ENCODE measurements at places on chromosomes 13 and 19. TPM values are rescaled to one million over a fixed set of nuclear protein-coding genes. Genes with fewer than 3 reads are reported as not detected.

DNA sequence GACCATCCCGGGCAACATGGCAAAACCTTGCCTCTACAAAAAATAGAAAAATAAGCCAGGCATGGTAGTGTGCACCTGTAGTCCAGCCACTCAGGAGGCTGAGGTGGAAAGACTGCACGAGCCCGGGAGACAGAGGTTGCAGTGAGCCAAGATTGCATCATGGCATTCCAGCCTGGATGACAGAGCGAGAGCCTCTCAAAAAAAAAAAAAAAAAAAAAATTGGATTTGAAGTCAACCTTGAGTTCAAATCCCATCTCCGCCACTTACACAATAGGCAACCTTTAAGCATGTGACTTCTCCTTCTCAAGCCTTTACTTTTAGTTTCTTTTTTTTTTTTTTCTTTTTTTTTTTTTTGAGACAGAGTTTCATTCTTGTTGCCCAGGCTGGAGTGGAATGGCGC lies 12.0 kb downstream of the KASH5 start:
- no peak for DNase-seq

- DNase-seq: no peak
Measured at GRCh38 chr13:39378306-39378705, 224.7 kb downstream of the LHFPL6 start.

DNA sequence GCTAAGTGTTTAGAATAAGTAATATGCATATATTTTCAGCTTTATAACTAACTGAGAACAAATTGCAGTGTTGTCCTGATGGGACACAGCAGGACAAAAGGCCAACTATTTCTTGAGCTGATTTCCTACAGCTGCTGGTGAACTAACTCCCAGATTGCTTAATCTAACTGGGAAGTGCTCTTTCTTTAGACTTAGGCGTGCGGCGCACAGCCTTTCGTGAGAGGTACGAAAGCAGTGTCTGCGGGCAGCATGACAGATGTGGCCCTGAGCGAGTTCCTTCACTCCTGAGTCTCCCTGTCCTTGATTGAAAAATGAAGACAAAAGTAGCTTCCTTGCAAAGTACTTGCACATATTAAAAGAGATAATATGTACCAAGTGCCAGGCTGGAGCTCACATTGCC lies 47.3 kb upstream of the NPAS1 start:
- no peak for DNase-seq

GRCh38 chr13:106029676-106030290 lies 505.7 kb downstream of the EFNB2 start:
- no peak for DNase-seq

Gene TGFBR3L
- not detected for polyA plus RNA-seq

Gene CLC
- 1.4 TPM for polyA plus RNA-seq

Gene TARM1
- polyA plus RNA-seq: not detected

Gene GSX1
- not detected for polyA plus RNA-seq
